MM.1S (cell line): ENCODE measurements at places on chromosomes 1 and 21.

- DNase-seq = no peak
Observed at GRCh38 chr1:199020051-199020450, 381.2 kb downstream of the PTPRC start.

GRCh38 chr1:50637460-50637859 lies 214.2 kb upstream of the DMRTA2 start:
- DNase-seq = no peak

DNA sequence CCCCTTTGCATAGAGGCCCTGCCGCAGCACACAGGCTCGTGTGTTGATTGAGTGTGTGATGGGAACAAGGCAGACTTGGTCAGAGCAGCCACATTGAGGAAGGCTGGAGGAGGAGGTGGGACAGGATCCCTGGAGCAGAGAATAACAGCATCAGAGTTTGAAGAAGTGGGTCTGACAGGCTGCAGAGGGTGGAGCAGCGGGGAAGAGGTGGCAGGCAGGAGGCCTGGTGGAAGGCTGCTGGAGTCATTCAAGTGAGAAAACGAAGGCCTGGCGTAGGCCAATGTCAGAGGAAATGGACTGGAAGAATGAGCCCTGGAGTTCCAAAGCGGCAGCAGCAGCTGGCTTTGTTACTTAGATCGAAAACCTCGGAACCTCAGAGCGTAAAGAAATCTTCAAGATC lies 115.0 kb upstream of the GRIK3 start:
- no peak for DNase-seq

- DNase-seq = no peak
Observed at GRCh38 chr1:7769673-7770412, 1.3 kb upstream of the VAMP3 start.

- DNase-seq = no peak
Observed at GRCh38 chr1:97796711-97797110, 124.1 kb downstream of the DPYD start.

- DNase-seq = no peak
Observed at GRCh38 chr1:28110555-28110954, 22.1 kb upstream of the EYA3 start.
